ENCODE measurements at places on chromosomes 5 and 9.

GRCh38 chr9:120104771-120105170, 475.2 kb downstream of the CDK5RAP2 start:
- DNase-seq: no peak

GRCh38 chr5:115284021-115284420, 12.4 kb downstream of the CCDC112 start:
- no peak for DNase-seq

DNA sequence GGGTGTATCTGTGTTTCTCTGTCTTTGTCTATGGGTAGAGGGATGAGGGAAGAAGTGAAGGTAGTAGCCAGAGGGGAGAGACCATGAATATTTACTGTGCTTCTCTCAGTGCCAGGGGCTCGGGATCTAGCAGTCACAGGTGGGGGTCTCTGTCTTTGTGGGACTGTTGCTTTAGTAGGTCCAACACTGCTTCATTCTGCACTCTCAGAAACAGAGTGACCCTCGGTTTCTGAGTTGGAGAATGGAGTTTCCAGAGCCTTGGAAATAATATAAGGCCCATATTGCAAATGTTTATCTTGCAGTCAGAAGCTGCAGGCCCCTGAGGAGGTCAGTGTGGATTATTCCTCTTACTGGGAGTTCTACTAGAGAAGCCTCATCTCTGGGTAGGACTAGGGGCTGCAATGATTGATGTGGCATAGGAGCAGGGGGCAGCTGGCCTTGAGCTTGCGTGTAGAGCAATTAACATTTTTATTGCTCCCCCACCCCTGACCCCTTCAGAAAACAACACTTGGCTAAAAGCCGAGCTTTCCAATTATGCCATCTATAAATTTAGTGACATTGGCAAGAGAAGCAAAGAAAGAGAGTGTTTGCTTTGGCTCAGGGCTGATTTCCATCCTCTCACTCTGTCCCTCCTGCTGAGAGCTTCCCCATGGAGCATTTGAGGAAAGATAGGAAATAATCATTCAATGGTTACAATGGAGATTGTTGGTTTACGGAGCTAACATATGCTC, 55.0 kb upstream of the TRPC7 start:
- DNase-seq: no peak

DNA sequence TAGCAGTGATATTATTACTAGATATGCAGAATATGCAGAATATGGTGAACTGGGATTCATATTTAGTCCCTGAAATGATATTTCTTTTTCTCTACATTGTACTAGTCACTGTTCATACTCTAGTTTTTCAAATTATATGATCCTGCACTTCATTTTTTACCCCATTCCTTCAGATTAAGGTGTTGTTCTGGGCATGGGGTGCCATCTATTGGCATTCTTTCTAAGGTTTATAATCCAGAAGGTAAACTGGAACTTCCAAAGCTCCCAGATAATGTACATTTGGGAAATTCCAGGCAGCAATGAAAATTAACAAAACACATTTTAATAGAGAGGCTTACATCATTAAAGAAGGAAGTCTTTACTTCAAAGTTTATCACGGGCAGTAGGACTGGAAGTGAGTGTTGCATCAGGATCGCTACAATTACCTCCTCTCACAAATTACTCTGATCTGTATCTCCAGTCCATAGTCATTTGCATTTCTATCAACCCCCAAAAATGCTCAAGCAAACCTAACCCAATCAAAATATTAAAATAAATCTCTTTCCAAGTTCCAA, 12.5 kb downstream of the RFX3 start:
- no peak for DNase-seq

DNA sequence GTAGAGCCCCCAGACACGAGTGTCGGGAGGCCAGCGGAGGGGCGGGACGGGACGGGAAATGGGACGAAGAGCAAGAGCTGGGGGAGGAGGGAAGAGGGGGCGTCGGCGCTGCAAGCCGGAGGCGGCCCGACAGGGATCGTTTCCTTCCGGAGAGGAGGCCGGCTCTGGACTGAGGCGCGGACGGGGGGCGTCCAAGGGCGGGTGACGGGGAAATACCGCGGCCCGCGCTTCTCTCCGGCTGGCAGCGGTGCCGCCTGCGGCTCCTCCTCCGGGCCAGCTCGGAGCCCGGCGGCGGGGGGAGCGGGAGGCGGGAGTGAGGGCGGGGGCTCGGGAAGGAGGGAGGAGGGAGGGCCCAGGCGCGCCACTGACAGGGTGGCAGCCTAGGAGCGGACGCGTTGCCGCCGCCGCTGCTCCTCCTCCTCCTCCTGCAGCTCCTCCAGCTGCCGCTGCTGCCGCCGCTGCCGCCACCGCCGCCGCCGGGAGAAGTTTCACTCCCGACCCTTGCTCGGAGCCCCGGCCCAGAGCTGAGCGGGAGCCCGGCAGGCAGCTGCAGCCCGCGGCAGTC, at the start of gene CHSY3:
Gene CHSY3, plus strand, starts transcription at position 364 of the 565 bp plus-strand sequence.
- no peak for DNase-seq

- DNase-seq: no peak
Measured at GRCh38 chr5:5880077-5880763, 457.7 kb downstream of the ICE1 start.

DNA sequence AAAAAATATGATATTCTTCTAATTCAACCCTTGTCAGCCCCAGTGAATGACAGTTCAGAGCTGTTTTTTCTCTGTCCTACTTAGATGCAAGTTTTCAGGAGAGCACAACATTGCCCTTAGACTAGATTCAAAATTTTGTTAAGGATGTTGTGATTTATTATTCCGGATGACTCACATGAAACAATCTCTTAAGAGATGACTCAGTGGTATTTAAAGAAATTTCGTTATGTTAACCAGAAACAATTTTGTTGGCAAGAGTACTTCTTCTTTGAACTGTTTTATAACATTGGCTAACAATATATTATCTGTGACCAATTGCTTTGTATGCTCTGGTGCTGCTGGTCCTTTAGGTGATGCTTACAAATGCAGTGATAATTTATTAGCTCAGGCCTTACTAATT, 132.0 kb downstream of the IZUMO3 start:
- DNase-seq: no peak

- DNase-seq: no peak
Measured at GRCh38 chr5:90421136-90421535, 11.6 kb upstream of the CETN3 start.

GRCh38 chr5:10590226-10590999, 26.5 kb downstream of the ANKRD33B start:
- no peak for DNase-seq

- DNase-seq: no peak
Measured at GRCh38 chr5:158162479-158163034, 303.6 kb upstream of the CLINT1 start.

- DNase-seq: no peak
Measured at GRCh38 chr5:177462021-177462670, 11.3 kb downstream of the DBN1 start.

DNA sequence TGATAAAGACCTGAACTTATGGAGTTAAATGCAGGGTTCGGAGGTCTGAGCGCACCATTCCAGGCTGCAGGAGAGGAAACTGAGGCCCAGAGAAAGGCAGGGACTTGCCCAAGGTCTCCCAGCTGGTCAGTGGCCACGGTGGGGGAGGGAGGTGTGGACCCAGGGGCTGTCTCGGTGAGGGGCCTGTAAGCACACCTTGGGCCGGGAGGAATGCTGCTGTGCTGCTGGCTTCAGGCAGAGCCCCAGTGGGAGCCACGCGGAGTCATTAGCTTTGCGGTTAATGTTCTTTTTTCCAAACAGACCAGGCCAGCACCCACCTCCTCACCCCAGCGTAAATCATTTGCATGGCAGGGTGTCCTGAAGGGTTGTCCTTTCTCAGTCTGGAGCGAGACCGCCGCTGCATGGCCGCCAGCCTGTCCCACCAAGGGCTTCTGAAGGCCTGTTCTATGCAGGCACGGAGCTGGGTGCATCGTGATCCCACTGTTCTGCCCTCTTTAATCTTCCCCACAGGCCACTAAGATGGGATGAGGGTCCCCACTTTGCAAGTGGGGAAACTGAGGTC, 35.9 kb downstream of the NEURL1B start:
- DNase-seq: no peak

DNA sequence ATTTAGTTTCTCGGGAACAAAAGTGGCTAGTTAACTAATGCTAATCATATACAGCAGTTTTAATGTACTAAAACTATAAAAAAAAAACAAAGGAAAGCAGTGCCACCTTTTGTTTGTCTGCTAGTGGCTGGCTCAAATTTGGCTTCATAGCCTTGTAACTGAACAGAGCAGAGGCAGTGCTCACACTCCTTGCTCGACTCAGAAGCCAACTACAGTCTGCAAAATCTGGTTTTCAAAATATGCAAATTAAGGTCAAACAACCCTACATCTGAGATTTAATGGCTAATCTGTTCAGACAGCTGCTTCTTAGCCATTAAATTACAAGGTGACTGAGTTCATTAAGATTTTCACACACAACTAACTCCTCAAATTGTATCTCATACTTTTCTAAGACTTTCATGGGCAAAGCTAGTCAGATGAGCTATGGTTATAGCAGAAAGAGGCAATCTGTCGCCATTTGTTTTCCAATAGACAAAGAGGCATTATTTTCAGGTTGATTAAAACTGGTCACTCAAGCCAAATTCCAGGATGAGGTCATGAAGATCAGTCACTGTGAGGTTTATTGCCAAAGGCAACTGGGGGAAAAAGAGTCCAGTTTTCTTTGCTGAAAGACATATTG, 56.8 kb upstream of the EPB41L4A start:
- DNase-seq: no peak

DNA sequence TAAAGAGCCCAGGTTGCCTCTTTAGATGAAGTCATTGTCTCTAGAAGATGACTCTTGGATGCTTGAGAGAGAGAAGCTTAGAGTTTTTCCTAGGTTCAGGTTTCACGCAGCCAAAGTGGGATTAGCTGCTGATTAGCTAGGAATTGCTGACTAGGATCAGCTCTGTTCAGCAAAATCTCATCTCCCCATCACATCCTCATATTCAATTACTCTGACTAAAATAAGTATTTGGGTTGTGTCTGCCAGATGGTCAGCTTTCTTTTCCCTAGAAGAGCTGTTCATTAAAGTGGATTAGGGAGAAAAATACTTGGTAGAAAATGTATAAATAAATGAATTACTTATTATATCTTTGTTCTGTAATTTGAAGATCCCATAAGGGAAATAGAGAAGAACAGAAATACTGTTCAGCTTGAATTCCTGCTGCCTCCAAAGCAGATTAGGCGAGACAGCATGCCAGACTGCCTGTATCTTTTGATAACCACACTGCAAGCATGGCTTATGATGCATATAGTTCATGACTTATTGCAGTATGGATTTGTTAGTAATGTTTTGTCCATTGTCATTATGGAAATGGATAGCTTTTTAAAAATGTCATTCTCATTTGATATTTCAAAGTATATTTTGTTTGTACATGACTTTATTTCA, 184.8 kb upstream of the CD180 start:
- DNase-seq: no peak

- no peak for DNase-seq
Measured at GRCh38 chr5:137735555-137736284, at the start of gene KLHL3. TSS of gene KLHL3 (minus strand) at chr5:137736089. CDS start at chr5:137735646, 443 bp downstream.

DNA sequence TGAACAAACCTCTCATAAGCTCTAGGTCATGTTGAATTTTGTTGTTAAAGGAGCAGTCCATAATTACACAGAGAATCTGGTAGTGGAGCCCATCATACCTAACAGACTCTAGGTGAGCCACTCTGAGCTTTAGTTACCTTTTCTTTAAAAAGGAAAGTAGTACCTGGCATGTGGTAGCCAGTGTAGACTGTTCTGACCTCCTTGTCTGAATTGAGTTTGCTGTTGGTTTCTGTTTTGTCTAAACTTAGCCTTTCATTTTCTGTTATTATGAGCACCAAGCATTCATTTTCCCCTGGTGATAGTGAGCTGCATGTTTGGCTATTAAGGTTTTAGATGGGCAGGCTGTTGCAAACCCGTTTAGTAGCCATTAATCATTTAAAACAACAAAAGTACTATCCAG, 112.2 kb downstream of the MAST4 start:
- no peak for DNase-seq

GRCh38 chr9:126682928-126683697, 69.4 kb downstream of the LMX1B start:
- DNase-seq: no peak

GRCh38 chr5:134545070-134545868, 19.8 kb downstream of the JADE2 start:
- no peak for DNase-seq

- no peak for DNase-seq
Measured at GRCh38 chr5:68066277-68066955, 149.1 kb upstream of the PIK3R1 start.

DNA sequence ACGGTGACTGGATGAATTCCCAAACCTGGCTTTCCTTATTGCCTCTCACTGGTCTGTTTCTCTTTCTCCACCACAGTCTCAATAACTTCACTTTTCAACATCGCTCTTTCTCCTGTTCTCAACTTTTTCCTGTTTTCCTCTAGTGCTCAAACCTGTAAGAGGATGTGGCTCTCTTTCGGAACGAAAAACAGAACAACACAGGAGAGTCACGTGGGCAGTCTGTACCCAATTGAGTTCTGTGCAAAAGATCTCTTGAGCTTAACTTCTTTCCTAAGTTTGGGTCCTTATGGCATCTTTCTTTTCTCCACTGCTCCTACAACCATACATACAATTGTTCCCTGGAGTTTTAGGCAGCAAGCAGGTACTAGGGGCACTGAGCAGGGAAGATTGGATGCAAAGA, 8.9 kb downstream of the HAVCR1 start:
- no peak for DNase-seq

GRCh38 chr9:136058084-136058483, 37.0 kb downstream of the NACC2 start:
- no peak for DNase-seq

All from stimulated activated naive CD4-positive, alpha-beta T cell treated with Interleukin-2 at 50 U/mL for 16 hours (primary cell).